ENCODE measurements at places on chromosomes 7 and 10.
A peak's percentile ranks its signal among the peaks of the same experiment; 100 is the strongest.

DNA sequence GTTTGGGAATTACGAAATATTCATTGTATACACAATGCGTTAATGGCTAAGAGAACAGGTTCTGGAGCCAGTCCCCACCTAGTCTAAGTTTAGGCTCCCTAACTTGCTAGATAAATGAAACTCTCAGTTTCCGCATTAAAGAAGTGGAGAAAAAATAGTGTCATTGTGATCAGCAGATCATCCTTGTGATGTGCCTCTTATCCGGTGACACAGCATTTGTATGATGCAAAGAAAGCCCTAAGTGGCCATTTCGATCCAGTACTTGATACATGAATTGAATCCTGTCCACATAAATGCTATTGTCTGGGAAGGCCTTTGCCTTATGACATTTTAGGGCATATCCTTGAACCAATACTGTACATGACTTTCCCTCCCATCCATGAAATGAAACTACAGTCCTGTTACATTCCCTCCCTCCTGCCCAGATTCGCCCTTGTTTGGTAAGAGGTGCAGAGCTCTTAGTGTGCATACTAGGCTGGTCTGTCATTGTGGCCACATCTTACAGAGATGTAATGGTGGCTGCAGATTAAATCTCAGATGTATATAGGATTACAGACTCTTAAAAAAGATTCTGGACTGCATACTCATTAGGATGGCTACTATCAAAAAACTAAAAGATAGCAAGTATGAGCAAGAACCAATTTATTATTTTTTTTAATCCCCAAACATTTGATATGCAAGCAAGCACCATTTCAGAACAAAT, 80.9 kb downstream of the LRRC4 start:
- DNase-seq = no peak

- DNase-seq = no peak
Measured at GRCh38 chr10:37379991-37380390, 254.6 kb downstream of the ANKRD30A start.

GRCh38 chr10:95253686-95254085, 37.1 kb downstream of the PDLIM1 start:
- no peak for DNase-seq

DNA sequence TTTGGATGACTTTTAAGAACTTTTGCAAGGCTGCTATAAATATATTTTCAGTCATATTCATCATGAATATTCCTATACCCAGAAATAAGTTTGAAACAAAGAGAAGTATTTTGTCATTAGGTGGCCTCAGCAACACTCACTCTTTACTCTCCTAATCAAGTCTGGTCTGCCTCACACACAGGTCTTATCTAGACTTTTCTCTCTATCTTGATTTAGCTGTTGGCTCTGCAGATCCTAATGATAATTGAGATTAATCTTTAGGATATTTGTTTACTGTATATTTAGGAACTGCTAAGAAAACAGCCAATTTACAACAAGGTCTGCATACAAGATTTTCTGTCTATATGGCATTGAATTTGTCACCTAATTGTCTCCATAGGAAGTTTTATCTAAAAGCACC, 297.6 kb downstream of the PTEN start:
- DNase-seq = no peak

- DNase-seq = peak; percentile 44
Measured at GRCh38 chr10:52875336-52875735, 102.8 kb upstream of the MBL2 start.

GRCh38 chr7:106566672-106567071, 94.3 kb downstream of the CCDC71L start:
- DNase-seq = no peak

GRCh38 chr7:40402661-40403060, 267.9 kb downstream of the SUGCT start:
- DNase-seq = no peak

DNA sequence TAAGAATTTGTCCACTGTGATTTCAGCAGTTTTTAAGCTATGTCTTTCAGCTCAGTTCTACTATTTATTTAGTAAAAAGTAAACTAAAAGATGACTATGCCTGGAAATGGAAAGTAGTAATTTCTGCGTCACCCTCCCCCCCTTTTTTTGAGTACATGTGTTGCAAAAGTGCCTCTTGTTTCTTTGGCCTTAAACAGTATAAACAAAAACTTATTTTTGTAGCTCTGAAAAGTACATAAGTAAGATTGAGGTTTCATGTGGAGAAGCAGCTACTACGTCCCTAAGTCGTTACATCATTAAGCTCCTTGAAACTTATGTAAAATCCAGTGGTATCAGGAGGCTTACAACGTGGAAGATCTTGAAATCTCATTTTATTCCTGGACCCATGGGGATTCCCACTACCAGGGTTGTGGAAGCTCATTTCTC, 46.3 kb upstream of the HBP1 start:
- no peak for DNase-seq

- DNase-seq = no peak
Measured at GRCh38 chr7:34760271-34760670, 102.3 kb downstream of the NPSR1 start.

DNA sequence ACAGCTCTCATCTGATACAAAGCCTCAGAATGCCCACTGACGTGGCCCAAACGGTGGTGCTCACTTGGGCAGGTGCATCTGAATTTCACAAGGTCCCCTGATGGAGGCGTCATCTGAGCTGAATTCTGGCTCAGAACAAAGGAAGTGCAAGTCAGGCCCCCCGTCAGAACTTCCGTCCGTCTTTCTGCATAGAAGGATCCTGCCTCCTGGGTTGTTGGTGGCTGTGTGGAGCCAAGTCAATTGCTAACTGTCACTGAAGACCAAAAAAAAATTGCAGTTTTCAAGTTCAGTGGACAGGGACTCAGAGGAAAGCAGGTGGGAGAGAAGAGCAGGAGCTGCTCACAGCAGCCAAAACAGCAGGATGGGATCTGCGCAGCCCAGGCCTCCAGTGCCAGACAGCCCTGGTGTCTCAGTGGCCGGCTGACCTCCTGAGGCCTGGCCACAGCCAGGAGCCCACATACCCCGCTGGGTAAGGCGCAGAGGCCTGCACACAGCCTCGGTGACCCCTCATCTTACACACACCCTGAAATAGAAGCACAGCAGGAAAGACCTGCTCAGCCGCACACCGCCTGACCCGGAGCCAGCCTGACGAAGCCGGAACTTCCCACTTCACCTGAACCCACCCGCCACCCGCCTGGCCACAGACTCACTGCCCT, 49.4 kb downstream of the PYROXD2 start:
- DNase-seq = no peak

DNA sequence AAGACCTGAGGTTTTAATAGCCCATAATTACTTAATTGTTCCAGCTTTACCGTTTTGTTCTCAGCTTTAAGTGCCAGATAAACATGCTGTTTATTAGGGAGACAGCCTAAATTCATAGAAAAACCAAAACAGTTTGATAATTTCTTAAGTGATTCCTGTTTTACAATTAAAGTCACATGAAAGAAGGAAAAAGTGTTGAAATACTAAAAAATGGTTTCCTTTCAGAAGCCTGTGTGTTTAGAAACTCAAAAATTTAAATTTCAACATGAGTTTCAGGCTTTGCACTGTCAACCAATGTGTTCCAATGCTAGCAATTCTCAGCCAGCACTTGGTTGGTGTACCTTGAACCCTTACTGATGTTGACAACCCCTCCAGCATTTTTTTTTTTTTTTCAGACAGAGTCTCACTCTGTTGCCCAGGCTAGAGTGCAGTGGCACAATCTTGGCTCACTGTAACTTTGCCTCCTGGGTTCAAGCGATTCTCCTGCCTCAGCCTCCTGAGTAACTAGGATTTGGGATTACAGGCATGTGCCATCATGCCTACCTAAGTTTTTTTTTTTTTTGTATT, 135.3 kb downstream of the ICA1 start:
- DNase-seq = no peak

DNA sequence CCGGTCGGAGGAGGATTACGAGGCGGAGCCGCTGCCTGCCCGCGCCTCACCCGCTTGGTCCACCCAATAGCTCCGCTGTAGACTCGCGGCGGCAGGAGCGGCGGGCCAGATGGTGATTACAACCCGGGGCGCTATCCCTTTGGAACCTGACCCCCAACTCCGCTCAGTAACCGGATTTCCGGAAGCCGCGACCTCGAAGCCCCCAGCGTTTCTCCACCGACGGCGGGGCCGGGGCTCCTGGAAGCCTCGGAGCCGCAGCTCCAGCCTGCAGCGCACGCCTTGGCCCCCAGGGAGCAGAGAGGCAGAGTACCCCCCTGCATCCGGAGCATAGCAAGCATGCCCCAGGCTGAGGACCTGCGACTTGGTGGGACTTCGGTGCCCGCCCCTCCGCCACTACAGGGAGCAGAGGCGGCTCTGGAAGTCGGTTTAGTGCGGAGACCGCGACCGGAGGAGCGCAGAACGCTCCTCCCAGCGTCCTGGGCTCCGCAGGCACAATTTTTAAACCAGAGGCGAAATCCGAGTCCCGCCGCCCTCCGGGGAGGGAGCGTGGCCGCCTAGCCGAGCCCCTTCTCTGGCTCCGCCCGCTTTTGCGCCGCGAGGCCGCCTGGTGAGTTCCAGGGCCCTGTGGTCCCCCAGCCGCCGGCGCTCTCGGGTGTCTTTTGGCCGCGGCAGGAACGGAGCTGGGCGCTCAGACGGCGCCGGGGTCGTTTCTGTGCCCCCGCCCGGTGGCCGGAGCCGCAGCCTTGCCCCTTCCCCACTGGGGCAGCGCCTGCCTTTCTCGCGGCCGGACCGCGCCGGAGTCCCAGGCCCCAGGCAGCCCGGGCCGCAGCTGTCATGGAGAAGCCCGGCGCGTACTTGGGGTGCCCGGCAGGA, 28.2 kb upstream of the BMS1 start:
- no peak for DNase-seq

- DNase-seq = no peak
Measured at GRCh38 chr7:114008696-114009095, 89.9 kb upstream of the PPP1R3A start.

- DNase-seq = no peak
Measured at GRCh38 chr7:115953592-115954255, 76.8 kb downstream of the TFEC start.

DNA sequence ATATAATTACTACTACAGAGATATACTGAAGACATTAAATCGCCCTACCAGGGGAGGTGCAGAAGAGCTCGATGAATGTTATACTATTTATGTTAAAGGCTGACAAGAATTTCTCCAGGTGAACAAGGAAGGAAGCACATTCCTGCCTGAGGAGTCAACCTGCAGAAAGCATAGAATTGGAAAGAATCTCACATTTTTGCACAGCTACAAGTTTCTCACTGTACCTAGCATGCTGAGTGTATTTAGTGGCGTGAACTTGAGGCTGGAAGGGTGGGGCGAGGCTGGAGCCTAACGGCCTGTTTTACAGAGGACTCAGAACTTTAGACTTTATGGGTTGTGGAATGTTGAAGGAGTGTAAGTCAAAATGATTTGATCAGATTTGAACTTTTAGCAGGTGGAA, 373.6 kb upstream of the LRGUK start:
- no peak for DNase-seq

GRCh38 chr7:1081931-1082401, 5.9 kb upstream of the GPER1 start:
- no peak for DNase-seq

DNA sequence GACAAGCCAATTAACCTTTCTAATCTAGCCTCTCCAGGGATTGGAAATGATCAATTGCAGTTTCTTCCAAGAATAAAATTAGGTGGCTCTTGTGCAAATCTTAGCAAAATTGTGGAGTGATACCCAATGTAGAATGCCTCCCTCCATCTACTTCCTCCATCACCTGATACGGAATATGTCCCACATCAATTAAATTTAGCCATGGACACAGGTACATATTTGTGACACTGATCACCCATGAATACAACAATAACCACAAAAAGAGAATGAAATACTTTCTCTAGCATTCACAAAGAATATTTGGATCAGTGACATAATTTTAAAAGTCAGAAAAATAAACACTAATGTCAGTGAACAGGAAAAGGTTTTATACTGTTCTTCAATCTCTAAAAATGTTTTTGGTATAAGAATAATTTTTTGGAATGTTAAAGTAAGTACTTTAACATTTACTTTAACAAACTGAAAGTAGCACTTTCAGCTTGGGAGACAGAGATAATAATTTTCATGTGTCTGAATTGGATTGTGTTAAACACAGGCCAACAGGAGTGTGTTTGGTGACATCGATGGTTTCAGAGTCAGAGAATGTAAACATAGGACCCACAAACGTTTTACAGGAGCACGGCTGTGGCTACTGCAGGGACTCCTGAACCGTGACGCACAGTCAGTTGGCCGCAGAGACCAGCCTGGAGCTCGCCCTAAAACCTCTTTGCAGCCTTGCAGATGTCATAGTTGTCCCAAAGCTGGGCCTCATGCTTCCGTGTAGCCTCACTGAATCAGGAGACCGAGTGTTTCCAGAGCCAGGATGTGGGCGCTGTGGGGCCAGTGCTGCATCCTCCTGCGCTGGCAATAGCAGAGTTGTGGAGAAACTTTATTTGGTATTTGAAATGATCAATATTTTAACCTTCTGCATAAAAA, 7.2 kb downstream of the RBM20 start:
- no peak for DNase-seq

GRCh38 chr7:84911077-84911476, 275.8 kb downstream of the SEMA3D start:
- DNase-seq = no peak

DNA sequence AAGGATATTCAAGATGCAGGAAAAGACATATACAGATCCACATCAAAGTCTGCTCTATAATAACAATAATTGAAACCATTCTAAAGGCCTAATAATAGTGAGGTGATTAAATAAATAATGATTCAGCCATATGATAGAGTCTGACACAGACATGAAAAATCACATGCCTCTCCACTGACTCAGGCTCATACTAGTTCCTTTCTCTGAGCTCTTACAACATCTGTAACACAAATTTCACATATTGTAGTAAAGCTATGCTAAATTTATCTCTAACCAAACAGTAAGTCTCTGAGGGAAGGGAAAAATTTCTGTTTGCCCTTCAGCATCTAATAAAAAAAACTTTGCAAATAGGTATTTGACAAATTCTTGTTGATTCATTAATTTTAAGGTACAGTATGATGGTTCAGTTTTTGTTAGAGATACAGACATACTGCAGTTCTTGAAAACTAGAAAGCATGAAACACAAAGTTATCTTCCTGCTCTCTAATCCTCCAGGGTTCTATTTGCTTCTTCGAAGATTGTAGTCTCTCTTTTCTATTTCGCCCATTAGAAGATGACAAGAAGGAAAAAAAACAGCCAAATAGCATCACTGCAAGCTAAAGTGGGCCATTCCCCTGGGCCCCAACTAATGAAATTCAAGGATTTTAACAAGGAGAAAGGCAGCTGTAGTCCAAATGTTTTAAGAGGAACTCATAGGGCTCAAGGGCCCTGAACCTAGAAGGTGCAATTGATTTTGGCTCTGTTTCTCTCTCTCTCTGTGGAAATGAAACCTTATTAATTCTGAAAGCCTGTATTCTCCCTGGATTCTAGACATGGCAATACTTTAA, 53.9 kb downstream of the CUBN start:
- no peak for DNase-seq

Measured in hematopoietic multipotent progenitor cell treated with erythropoietin and hydrocortisone succinate and interleukin-3 and kit ligand, for 8 days (in vitro differentiated cells).